RPMI8226 (cell line): ENCODE measurements at places on chromosomes 12 and 14.

DNA sequence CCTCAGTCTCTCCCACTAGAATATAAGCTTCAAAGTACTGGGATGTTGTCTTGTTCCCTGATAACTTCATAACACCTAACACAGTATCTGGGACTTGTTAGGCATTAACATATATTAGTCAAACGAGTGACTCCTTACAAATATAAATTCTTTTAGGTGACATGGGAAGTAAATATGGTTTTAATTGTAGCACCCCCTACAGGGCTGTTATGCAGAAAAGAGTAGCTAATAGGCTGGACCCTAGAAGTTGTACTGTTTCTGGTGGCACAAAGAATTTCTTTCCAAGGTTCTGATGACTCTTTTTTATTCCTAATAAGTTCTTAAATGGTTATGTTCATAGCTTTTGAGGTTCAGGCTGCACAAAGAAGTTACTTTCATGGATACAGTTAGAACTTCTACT, 29.8 kb downstream of the GPATCH2L start:
- DNase-seq: no peak

DNA sequence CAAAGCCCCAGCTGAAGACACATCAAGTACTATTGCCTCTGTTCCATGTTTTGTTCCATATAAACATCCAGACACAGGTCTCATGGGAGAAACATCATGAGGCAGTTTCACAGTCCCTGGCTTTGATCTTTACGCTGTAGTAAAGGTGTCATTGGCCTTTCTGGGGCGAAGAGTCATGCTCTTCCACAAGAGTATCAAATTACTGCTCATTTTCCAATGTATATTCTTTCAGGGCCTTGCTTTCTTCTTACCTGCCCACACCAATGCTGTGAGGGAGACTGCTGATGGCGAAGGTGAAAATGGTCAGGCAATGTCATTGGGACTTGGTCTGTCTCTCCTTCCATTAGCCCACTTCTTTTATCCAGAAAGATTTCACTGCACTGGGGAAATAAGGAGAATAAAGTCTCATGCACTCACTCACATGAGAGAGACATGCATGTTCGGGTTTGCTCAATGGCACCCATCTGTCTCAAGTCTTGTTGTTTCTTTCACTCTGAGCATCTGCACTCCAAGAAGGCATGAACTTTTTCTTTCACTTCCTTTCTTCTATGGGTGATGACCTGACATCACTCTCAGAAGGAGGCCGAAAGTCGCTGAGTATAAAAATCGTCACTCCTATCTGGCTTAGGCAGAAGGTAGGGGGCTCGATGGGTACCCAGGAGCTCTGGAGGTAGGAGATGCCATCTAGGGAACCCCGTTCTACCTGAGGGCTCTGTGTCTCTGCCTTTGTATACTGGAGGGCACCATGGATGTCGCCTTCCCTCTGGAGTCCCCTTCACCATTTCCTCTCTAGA, 1.3 kb upstream of the JDP2 start:
- DNase-seq: peak; percentile 63

- no peak for DNase-seq
These were observed 83.4 kb downstream of the GTF2A1 start for GRCh38 chr14:81137316-81137715.

DNA sequence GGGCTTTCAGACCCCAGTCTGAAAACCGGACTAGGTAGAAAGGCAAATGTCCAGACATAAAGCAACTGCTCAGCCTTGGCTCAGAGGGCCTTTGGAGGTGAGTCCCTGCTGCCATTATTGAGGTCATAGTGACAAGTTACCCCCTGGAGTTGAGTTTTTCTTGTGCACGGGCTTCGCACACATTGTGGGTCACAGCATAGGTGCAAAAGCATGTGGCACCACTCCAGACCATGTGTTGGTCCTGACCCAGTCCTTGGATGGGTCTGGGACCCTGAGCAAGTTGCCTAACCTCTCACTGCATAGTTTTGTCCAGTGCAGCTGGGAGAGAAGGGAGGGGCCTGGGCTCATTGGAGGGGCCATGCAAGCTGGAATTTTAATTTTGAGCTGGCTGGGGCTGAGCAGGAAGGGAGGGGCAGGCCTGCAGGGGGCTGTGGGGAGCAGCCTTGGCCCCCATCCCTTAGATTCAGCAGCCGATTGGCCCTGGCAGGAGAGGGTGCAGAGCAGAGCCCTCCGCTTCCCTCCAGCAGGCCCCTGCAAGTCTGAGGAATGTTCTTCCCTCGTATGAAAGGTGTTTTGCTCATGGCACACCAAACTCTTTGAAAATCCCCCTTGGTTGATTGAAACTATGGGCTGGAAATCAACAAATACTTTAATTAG, 4.2 kb upstream of the KRT5 start:
- DNase-seq: no peak

DNA sequence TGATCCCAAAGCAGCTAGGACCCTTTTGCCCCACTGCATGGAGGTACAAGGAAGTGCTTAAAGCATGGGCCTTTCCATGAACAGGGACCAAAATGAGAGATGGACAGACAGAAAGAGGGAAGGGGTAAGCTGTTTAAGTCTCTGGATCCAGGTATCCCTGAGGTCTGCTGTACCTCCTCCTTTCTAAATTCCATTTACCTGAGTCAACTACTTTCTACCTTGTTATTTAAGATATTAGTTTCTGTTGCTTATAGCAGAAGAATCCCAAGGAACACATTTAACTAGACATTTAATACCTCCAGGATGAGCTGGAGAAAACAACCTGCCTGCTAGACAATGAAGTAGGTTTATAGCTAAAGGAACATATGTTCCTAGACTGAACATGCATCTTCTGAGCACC, 157.6 kb upstream of the TMCC3 start:
- no peak for DNase-seq

GRCh38 chr12:39682689-39683477, 63.3 kb upstream of the ABCD2 start:
- DNase-seq: no peak

DNA sequence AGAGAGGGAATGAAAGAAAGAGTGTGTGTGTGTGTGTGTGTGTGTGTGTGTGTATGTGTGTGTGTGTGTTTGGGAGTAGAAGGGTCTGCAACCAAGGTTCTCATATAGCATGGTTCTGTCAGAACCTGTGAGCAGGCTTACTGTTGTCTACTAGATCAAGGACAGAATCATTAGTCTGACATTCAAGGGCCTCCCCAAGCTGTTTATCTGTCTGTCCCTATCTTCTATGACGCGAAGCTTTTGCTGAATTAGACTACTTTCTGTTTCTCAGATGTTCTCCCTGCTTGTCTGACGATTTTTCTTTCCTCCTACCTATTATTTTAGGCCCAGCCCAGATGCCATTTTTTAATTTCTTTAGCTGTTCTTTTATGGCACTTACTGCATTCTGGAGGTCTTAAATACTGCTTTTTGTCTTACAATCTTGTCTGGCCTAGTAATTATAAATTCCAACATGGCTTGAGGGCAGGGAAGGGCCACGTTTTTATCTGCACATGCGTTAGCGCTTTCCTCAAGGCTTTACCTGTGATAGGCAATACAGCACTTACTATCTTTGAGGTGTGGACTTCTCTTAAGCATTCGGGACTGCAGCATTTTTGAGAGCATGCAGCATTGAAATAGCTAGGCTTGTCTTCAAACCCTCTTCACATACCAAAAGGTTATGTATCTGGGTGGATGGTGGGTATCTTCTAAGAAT, 150.2 kb downstream of the TTLL5 start:
- no peak for DNase-seq

- no peak for DNase-seq
These were observed 140.3 kb upstream of the SEL1L start for GRCh38 chr14:81673930-81674329.

- DNase-seq: no peak
These were observed 47.7 kb downstream of the CIT start for GRCh38 chr12:119829439-119829838.

DNA sequence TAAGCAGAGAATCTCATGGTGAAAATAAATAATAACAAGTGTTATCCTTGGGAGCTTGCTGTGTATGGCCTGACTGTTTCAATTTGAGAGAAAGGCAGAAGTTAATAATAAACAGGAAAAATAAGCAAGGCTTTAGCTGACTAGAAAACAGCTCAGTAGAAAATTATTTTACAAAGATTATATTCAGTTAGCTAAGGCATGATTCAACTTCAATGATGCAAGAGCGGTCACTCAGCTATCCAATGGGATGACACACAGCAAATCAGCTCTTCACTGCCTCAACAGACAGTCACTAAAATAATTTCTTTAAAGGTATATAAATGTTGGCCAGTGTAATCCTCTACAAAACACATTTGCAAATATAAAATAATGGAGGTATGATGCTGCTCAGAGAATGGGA, 18.6 kb downstream of the GSTZ1 start:
- DNase-seq: no peak

DNA sequence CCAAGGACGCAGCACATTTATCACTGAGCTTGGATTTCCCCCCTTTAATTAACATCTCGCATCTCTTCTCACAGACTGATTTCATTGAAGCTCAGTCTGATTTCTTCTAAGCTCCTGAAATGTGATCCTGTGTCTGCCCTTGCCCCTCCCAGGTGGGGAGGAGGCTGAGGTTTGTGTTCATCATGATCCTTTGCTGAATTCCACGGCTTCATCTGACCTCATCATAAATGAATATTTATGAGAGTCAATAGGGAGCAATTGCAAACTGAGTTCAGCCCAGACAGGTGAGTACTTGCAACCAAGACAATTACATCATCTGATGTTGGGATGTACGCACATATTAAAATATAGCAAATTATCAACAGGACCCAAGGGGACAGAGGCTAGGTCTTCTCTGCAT, 72.4 kb downstream of the MAP1LC3B2 start:
- DNase-seq: no peak

- DNase-seq: no peak
These were observed 129.3 kb upstream of the HIF1A start for GRCh38 chr14:61565836-61566536.

DNA sequence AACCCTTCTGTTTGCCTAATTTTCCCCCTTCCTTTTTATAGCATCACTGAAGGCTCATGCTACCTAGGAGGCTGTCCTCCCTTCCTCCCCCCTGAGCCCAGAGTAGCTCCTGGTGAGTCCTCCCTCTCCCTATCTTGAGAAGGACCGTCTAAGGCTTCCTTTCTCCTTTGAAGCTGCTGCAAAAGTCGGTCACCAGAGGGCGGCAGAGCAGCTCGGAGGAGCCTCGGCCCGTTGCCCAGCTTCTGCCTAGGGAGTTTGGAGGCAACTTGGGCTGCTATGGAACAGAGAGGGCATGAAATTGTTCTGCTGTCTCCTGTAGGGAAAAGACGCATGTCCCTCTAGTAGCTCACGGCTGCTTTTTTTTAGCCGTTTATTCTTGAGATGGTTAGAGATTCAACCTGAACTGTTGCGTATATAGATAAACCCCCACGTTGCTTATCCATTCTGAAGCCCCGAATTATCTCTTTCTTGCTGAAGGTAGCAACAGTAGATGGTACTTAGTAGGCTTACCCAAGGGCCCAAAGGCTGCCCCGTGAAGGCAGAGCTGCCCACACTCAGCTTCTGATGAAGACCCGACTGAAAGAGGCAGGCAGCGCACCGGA, 5.7 kb downstream of the WNT5B start:
- peak; percentile 77 for DNase-seq

GRCh38 chr14:105019861-105020814, 745 bp downstream of the CDCA4 start:
- DNase-seq: peak; percentile 32

- DNase-seq: no peak
These were observed 141.5 kb downstream of the CAND1 start for GRCh38 chr12:67410667-67411067.

DNA sequence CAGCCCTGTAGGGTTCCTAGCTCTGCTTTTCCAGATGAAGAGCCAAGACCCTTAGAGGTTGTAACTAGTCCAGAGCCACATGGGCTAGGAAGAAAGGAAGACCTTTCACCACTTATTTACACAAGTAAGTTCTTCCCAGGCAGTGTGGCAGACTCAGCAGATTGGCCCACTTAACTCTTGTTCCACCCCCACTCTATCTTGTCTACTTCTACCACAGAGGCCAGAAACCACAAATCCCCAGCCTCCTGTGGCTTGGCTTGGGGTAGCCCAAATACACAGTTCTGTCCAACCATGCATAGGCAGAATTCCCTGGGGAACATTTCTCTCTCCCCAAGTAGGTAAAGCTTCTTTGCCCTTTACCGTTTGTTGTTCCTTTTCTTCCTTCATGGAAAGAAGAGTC, 383.5 kb downstream of the RGS6 start:
- DNase-seq: no peak

- DNase-seq: no peak
These were observed 305.0 kb downstream of the NELL2 start for GRCh38 chr12:44571006-44571550.

DNA sequence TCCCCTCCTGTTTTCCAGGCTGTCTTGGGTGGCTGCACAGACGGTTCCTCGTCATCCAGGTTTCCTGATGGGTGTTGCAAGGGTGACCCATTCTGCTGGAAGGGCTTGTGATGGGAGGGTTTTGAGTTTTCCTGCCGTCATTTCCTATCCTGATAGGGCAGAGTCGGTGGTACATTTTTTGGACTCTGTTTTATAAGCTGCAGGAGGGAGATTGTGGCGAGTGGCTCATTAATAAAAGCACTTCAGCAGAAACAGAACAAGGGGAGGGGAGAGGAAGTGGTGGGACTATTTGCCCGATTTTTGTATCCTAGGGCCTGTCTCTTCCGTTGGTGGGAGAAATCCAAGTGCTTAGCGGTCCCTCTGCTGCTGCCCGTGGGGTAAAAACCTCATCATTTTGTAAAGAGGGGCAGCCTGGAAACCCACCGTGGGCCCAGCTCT, 40.0 kb downstream of the TSPAN9 start:
- DNase-seq: no peak

GRCh38 chr14:99715266-99716000, 31.3 kb downstream of the CYP46A1 start:
- DNase-seq: no peak

GRCh38 chr14:60679566-60680258, 30.4 kb upstream of the SIX1 start:
- no peak for DNase-seq

DNA sequence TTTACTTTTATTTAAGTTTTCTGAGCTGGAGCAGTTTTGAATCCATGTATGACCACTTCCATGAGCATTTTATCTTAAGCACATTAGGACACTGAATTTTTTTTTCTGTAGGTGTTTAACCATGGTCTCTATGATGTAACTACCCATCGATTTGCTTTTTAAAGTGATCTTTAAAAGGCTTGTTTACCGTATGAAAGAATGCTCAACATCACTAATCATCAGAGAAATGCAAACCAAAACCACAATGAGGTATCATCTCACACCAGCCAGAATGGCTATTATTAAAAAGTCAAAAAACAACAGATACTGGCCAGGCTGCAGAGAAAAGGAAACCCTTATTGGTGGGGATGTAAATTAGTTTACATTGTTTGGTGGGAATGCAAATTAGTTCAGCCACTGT, 23.0 kb downstream of the GLRX5 start:
- DNase-seq: no peak

- DNase-seq: no peak
These were observed 73.5 kb upstream of the VASH1 start for GRCh38 chr14:76687611-76688382.
